ENCODE measurements at places on chromosomes 5 and 9. TPM values are rescaled to one million over a fixed set of nuclear protein-coding genes. Genes with fewer than 3 reads are reported as not detected.

CDH12 gene
- not detected for total RNA-seq

GPRIN1 gene
- total RNA-seq: 8.2 TPM

ENTPD8 gene
- 0.11 TPM for total RNA-seq

EIF4E1B gene
- not detected for total RNA-seq

GPSM1 gene
- 59.4 TPM for total RNA-seq

FOXI1 gene
- not detected for total RNA-seq

PCDHB12 gene
- 0.87 TPM for total RNA-seq

SLC34A3 gene
- 0.09 TPM for total RNA-seq

DIRAS2 gene
- 0.27 TPM for total RNA-seq

OTP gene
- 0.17 TPM for total RNA-seq

LCN9 gene
- total RNA-seq: 4.8 TPM

SUSD3 gene
- total RNA-seq: not detected

SLC34A1 gene
- total RNA-seq: not detected

LURAP1L gene
- total RNA-seq: 13.3 TPM

PKD2L2 gene
- not detected for total RNA-seq

G3BP1 gene
- total RNA-seq: 246 TPM

PDLIM4 gene
- 56.6 TPM for total RNA-seq

PDCD1LG2 gene
- total RNA-seq: 8.8 TPM

N4BP3 gene
- total RNA-seq: 0.75 TPM

SEMA6A gene
- 34.2 TPM for total RNA-seq

IFNA13 gene
- not detected for total RNA-seq

SNX24 gene
- 33.7 TPM for total RNA-seq

PCA3 gene
- not detected for total RNA-seq

CDO1 gene
- total RNA-seq: 3.9 TPM

ERGIC1 gene
- total RNA-seq: 137 TPM

SLC25A2 gene
- 0.25 TPM for total RNA-seq

KIF4B gene
- not detected for total RNA-seq

NUTM2G gene
- total RNA-seq: not detected

SLC6A19 gene
- total RNA-seq: not detected

MCC gene
- total RNA-seq: 27.2 TPM

All from astrocyte (in vitro differentiated cells and primary cell).